ENCODE measurements at places on chromosomes 7 and 10.
A peak's percentile ranks its signal among the peaks of the same experiment; 100 is the strongest.

GRCh38 chr7:18175801-18176450 is 148.3 kb upstream of the PRPS1L1 start:
- DNase-seq: no peak

GRCh38 chr7:157903710-157904109 is 566.9 kb downstream of the DNAJB6 start:
- no peak for DNase-seq

- no peak for DNase-seq
These were observed 158.8 kb upstream of the LYZL2 start for GRCh38 chr10:30788307-30788706.

DNA sequence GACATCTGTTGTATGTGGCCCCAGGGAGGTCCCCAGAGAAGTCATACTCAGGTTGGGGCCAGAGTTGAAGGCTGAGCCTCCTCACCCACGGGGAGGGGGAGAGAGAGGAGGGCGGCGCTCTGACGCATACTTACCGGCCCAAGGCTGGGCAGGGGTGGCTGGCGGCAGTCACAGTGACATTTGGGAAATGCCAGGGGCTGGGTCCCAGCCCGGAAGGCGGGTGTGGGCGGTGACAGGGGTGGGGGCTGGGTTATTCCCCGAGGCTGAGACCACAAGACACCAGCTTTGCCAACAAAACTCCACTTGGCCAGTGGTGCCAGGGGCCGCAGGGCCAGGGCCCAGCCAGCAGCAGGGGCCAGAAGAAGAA is 41.1 kb downstream of the RASGEF1A start:
- DNase-seq: no peak

GRCh38 chr10:130737621-130738020 is 573.9 kb downstream of the TCERG1L start:
- DNase-seq: peak; percentile 75

DNA sequence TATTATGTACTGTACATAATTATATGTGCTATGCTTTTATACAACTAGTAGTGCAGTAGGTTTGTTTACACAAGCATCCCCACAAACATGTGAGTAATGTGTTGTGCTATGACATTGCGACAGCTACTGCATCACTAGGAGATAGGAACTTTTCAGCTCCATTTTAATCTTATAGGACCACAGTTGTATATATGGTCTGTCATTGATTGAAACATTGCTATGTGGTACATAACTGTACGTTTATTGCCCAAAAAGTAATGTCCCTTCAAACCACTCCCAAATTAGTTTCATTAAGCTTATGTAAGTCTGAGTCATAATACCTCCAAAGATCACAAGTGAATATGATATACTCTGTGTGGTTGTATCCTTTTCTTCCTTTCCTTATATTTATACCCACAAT is 183.2 kb upstream of the POT1 start:
- DNase-seq: no peak

GRCh38 chr10:100148353-100149211 is 37.2 kb downstream of the ERLIN1 start:
- no peak for DNase-seq

GRCh38 chr7:107051376-107051775 is 6.9 kb downstream of the PRKAR2B start:
- no peak for DNase-seq

GRCh38 chr10:14781763-14782162 is 7.1 kb upstream of the FAM107B start:
- DNase-seq: no peak

- DNase-seq: no peak
These were observed 16.1 kb upstream of the GPR146 start for GRCh38 chr7:1028044-1028770.

- no peak for DNase-seq
These were observed 159.5 kb upstream of the AUTS2 start for GRCh38 chr7:69438584-69439412.

DNA sequence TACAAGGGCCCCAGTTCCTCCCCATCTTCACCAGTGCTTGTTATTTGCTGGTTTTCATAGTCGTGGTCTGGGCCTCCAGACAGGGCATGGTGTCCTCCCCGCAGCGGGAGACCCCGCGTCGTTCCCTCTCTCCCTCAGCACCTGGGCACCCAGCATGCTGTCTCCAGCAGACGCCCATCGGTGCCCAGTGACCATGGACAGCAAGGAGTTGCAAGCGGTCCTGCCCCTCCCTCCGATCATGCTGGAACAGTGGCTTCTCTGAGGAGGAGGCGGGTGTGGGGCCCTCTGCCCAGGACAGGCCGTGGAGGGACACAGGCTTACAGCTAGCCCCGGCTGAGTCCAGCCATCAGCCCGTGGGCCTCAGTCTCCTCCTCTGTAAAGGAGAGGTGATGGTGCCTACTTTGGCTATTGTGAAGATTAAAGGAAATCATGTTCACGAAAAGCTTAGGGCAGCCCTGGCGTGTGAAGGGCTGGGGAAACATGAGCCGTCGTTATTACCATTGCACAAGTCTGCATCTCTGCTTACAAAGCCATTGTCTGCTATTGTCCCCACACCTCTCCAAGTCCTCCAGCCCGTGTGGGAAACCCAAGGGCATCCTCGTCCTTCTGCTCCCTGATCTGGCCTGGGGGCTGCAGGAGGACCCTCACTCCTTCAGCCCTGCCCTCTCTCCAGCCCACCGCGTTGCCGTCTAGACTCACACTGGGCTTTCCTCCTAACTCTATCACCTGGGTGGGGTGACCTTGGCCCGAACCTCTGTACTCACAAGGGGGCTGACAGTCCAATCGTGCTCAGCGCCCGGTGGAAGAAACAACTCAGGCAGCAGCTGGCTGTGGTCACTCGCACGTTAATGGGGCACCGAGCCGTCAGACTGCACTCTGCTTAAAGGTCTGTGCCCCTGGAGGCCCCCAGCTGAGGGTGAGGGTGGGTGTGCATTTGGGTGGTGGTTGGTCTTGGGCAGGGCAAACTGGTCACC is 29.9 kb downstream of the EN2 start:
- DNase-seq: no peak

DNA sequence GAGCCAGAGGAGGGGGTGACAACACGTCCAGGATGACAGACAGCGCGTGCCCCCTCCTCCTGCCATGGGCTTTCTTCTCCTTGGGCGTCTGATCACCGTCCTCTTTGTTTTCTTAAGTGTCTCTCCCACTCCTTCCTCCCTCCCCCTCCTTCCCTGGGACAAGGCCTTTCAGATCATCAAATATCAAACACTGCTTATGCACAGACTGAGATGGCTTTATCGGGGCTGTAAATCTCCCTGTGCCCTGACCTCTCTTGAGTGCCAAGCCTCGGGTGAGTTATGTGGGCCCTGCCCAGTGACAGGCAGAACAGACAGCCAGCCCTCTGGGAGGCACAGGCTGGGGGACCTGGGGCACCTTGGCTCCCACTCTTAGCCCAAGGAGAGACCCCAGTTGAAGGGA is 116.4 kb downstream of the C10orf105 start:
- peak; percentile 26 for DNase-seq

DNA sequence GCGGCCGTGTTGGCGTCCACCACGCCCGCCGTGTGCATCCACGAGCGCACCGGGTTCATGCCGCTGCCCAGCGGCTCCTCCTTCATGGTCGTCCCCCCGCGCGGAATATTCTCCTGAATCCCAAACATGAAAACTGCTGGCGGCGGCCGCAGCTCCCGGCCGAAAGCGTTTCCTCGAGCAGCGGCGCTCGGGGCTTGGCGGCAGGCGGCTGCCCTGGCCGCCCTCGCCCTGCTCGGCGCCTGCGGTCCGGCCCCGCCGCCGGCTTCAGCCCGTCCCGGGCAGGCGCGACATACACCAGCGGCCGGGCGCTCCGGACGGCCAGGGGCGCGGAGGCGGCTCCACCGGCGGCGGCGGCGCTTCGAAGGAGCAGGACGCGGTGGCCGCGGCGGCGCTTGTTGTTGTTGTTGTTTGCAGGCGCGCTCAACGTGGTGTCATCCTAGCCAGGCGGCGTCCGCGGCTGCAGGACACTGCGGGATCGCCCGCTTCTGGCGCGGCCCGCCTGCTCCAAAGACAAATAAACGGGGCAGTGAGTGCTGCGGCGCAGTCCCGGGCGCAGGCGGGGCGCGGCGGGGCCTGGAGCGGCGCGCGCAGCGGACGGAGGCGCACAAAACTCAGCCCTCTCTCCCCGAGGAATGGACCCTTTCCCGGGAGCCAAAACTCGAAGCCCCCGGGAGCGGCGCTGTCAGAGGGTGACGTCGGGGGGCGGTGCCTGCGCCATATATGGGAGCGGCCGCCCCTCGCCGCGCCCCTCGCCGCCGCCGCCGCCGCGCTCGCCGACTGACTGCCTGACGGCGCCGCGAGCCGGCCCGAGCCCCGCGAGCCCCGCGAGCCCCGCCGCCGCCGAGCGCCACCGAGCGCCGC is at the start of gene EBF3:
Gene EBF3, minus strand, starts transcription at position 634 of the 861 bp plus-strand sequence. Its CDS starts 506 bp downstream, at position 128.
- no peak for DNase-seq

GRCh38 chr7:81925530-81925929 is 155.7 kb upstream of the HGF start:
- no peak for DNase-seq

- no peak for DNase-seq
These were observed 132.3 kb upstream of the CHST15 start for GRCh38 chr10:124225467-124226270.

DNA sequence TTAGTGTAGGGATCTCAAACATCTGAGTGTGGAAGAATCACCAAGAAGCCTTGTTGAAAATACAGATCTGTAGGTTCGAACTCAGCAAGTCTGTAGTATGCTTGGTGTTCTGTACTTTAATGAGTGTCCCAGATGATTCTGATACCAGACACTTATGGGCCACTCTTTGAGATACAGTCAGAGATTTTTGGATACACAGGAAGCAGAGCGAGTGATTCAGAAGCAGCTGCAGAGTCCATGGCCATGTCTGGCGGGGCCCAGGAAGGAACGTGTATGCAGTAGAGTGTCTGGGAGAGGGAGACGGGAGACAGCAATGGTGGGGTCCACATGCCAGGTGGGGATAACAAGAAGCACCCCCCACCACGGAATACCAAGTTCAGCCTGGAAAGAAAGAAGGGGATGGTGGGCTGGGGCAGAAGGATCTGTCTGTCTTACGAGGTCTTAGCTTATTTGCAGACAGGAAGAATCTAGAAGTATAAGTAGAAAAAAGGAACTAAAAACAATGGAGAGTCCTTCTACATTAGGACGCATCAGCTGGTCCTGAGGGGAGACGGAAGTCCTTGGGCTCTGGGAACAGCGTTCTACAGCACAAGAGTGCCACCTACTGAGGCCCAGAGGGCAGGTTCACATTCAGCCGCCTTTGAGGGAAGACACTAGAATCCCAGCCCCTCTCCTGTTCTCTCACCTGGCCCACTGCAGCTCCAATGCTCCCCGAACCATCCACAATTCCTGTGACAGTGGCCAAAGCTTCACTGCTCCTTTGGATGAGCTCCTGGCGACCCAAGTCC is 55.4 kb downstream of the SLC37A3 start:
- DNase-seq: peak; percentile 13

- peak; percentile 50 for DNase-seq
These were observed at the start of gene RUFY2 for GRCh38 chr10:68406815-68407548. TSS of gene RUFY2 (minus strand) at chr10:68407277. CDS start at chr10:68407189, 88 bp downstream.

DNA sequence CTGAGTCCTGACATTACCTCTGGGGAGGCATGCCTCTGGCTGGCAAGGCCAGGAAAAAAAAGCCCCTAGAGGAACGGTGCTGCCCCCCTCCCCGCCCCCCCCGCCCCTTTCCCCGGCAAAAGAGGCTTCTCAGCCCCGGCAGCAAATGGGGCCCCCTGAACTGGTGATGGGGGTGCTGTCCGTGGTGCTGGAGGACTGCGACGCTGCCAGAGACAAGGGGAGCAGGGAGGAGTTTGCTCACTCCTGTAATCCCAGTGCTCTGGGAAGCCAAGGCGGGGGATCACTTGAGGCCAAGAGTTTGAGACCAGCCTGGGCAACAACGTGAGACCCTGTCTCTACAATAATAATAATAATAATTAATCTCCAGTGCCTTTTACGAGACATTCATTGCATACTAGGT is 23.7 kb downstream of the SRRM3 start:
- DNase-seq: no peak

DNA sequence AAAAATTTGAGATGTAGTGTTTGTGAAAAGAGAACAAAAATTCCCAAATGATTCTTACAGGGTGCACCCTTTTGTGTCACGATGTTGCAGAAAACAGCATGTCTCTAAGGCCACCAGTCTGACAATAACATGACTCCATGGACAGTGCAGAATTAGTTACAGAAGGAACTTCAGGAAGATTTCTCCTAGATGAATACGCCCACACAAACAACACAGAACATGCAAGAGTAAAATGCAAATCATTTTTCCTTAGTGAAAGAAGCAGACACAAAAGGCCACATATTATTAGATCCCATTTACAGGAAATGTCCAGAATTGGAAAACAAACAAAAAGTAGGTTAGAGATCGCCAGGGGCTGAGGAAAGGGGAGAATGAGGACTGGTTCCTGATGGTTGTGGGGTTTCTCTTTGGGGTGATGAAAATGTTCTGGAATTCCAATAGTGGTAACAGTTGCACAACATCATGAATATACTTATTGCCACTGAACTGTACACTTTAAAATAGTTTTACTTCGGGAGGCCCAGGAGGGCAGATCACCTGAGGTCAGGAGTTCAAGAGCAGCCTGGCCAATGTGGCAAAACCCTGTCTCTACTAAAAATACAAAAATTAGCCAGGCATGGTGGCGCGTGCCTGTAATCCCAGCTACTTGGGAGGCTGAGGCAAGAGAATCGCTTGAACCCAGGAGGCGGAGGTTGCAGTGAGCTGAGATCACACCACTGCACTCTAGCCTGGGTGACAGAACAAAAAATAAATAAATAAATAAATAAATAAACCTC is 10.2 kb downstream of the ZC3HAV1 start:
- DNase-seq: no peak

- DNase-seq: no peak
These were observed 6.8 kb upstream of the LAT2 start for GRCh38 chr7:74202841-74203556.

DNA sequence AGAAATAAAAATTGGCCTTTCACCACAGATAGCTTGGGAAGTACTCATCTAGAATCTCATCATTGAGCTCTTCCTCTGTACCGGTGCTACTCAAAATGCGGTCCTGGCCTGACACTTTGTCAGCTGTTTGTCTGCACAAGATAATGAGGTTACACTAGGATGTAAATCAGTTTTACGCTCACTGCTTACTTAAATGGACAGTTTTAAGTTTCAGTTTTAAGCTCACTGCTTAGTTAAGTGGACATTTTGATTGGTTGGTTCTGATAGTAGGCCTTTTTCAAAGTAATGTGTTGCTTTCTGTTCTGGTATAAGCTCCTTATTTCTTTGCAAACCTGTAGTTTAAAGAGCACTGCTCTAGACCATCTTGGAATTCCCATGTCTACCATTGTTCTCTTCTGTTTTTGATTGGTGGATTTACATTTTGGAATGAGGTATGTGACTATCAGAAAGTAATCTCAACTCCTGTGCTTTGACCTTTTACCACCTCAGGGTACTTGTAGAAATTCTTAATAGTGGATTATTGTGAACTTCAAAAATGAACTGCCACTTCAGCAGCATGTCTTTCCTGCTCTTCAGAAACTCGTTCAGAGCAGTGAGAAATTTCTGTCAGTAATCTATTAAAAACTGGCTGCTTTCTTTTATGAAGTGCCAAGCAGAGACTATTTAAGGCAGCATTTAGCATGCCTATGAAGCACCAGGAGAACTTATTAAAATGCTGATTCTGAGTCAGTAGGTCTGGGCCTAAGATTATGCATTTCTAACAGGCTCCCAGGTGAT is 55.0 kb downstream of the C1GALT1 start:
- DNase-seq: no peak

GRCh38 chr10:124053971-124054370 is 39.4 kb downstream of the CHST15 start:
- DNase-seq: no peak

Measured in renal cortex interstitium (tissue), 15 donors.